HS-27A (cell line): ENCODE measurements at places on chromosomes 1 and 21.

- DNase-seq, result no peak
Measured at GRCh38 chr1:230542054-230542453, 100.2 kb upstream of the COG2 start.

DNA sequence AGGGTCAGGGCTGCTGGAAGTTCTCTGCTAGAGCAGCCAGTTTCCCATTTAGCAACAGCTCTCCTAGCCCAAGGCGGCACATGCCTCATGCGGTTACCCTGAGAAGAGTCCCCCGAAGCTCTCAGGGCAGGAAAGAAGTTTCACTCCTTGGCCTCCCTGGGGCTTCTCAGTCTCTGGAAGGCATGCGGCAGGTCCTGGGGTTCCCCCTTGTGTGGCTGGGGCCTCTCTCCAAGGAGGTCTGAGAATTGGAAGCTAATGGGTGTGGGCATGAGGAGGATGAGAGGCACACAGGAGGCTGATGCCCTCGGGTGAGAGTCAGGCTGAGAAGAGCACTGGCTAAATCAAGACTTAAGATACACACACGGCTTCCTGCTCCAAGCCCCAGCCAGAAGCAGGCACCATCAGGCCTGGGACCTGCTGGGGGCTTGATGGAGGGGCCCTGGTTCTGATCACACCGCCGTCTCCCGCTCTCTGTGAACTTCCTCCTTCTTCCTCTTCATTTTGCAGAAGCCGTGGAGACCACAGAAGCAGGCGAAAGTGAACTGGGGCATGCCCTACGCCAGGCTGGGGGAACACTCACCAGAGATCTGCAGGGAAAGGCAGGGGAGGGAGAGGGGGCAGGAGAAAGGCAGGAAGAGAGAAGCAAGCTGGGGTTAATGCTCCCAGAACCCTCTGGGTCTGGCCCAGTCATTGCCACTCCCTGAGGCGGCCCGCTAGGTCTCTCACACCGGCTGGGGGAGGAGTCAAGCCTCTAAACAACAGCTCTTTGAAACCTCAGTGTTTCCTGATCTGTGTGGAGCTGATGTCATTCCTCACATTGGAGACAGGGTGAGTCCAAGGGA, 15.1 kb downstream of the BLACAT1 start:
- no peak for DNase-seq

DNA sequence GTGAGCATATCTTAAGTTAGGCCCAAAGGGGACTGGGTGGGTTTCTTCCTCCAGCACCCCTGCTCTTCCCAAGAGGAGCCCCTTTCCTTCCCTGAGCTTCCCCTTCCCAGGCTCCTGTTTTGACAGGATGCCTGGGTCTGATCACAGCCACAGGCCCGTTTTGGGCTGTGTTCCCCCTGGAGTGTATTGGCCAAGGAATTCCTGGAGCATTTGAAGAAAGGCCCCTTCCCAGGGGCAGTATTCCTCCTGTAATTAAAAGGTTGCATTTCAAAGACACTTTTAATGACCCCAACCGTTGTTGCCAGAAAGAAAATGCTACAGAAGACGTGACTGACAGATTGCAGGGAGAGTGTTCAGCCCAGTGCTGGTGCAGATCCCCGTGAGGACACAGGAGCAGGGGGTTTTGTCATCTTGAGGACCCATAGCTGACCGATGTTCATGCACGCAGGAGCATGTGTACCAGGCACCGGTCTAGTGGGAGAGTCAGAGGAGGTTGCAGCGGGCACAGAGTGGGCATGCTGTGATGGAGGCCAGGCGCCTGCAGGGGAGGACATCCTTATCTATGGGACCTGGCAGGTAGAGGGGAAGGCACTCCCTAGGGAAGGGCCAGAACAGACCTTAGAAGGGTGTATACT, 19.3 kb upstream of the LBR start:
- DNase-seq, result no peak

DNA sequence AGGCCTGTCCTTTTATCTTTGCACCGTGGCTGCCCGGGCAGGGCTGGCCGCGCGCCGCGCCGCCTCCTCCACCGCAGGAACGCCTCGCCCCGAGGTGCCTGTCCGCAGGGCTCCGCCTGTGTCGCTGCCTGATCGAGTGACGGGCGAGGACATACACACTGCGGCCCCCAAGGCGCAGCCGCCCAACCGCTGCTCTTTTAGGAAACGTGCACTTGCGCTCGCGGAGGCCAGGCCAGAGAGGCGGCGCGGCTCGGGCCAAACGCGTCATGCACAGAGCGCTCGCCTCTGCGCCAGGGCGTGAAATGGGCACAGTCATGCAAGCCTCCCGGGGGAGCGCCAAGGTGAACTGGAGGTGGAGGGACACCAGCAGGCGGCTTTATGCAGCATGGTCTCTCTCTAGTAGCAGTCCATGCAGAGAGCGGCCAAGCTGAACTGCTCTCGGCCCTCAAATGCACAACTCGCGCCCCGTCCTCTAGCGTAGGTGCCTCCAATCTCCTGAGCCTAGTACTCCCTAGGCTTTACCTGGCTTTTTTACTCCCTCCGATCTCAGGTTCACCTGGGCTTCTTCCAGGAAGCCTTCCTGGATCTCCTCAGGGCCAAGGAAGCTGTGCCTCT, 12.9 kb downstream of the TRABD2B start:
- DNase-seq, result no peak

DNA sequence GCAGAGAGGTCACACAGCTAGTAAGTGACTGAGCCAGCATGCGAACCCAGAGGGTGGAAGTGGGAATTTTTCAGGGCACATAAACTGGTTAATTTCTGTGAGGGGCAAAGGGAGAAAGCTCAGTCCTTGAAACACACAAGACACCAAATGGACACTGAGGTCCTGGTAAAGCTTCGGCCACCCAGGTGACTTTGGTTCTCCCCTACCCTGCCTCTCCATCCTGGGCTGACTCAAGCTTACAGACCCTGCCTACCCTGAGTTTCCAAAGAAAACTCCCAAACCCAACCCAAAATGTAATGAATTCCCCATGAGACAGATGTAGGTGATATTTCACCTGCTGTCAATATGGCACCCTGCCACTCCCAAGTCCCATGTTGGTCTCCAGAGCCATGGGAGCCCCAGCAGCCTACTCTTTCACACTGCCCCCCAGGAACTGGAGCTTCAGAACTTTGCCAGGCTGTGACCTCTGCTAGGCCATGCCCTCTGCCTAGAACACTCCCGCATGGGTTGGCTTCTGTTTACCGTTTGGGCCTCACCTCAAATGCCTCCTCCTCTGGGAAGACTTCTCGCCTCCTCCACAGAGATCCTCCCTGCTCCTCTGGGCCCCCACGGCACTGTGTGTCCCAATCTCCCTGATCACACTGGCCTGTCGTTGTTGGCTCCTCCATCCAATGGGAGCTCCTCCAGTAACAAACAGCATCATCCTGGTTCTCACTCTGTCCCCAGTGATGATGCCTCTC, 3.7 kb upstream of the LRP8 start:
- no peak for DNase-seq

DNA sequence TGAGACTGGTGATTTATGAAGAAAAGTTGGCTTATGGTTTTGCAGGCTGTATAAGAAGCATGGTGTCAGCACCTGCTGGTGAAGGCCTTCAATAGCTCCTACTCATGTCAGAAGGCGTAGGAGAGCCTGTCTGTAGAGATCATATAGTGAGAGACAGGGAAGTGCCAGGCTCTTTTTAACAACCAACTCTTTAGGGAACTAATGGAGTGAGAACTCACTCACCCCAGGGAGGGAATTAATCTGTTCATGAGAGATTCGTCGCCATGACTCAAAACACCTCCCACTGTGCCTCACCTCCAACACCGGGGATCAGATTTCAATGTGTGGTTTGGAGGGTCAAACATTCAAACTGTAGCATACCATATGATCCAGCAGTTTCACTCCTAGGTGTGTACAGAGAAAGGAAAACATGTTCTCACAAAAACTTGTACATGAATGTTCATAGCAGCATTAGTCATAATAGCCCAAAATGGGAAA, 72.6 kb downstream of the TTC3 start:
- DNase-seq, result no peak

GRCh38 chr21:21057349-21058062, 59.3 kb downstream of the NCAM2 start:
- DNase-seq, result no peak

DNA sequence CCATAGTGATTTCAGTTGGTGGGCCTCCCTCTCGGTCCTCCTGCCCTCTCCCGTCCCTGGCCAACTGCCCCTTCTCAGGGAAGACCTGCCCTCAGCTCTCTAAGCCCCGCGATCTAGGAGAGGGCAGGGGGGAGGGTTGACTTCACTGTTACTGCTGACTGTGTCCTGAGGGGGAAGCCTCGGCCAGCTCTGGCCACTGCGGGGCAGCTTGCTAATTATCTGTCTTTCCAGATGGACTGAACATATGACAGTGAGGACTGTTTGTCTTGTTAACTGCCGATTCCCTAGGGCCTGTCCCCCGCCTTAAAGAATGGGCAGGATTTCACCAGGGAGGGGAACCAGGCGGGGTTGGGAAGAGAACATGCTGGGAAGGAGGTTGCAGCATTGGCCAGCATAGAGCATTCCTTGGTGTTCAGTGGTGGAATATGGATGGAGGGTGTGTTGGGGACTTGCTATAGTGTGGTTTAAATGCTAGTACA, 22.9 kb downstream of the NIPAL3 start:
- DNase-seq, result no peak

DNA sequence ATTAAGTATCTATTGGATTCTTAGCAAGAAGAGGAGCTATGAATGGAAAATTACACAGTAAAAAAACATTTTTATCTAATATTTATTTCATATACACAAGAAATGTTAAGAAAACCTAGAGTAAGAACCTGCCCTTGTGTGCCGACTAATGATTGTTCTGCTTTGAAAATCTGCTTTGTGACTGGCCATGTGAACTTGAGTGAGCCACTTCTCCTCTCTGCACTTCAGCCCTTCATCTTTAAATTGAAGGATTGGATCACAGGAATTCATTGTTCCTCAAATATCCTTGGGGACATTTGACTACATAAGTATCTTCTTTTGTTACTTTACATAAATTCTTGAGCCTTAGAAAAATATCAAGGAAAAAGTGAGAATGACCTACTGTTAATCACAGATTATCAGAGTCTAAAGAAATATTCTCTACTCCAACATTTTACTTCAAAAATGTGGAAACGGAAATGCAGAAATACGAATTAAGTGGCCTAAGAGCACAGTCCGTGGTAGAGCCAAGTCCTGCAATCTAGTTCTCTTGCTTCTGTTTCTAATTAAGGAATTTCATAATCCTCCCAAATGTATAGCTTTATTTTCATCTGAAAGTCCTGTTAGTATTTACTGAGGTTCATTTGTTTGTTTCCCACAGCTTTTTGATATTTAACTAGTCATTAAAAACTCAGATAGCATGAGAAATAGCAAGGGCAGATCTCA, 46.3 kb upstream of the SAMSN1 start:
- no peak for DNase-seq

DNA sequence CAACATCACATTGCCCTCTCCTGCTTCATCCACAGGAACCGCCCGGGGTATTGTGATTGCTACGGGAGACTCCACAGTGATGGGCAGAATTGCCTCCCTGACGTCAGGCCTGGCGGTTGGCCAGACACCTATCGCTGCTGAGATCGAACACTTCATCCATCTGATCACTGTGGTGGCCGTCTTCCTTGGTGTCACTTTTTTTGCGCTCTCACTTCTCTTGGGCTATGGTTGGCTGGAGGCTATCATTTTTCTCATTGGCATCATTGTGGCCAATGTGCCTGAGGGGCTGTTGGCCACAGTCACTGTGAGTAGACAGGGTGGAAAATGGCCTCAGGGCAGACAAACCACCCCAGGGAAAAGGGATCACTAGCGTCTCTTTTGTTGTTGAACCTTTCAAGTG, 12.7 kb downstream of the ATP1A4 start:
- no peak for DNase-seq

GRCh38 chr1:242477944-242478343, 46.6 kb downstream of the PLD5 start:
- DNase-seq, result no peak

DNA sequence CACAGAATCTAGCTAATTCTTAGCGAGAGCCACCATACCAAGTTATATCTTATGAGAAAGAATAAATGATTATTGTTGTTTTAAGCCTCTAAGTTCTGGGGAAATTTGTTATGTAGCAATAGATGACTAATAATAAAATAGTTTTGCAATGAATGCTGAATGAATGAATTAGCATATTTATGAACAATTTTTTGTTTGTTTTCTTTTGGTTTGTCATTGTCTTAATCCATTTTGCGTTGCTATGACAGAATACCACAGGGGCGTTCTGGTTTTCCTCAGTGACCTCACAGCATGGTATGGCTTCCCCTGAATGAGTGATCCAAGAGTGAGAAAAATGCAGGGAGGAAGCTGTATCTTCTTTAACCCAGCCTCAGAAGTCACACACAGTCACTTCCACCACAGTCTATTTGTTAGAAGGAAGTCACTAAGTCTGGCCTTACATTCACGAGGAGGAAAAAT, 53.8 kb upstream of the HPDL start:
- DNase-seq, result no peak

- no peak for DNase-seq
Measured at GRCh38 chr1:228883535-228883934, 148.3 kb downstream of the RHOU start.

DNA sequence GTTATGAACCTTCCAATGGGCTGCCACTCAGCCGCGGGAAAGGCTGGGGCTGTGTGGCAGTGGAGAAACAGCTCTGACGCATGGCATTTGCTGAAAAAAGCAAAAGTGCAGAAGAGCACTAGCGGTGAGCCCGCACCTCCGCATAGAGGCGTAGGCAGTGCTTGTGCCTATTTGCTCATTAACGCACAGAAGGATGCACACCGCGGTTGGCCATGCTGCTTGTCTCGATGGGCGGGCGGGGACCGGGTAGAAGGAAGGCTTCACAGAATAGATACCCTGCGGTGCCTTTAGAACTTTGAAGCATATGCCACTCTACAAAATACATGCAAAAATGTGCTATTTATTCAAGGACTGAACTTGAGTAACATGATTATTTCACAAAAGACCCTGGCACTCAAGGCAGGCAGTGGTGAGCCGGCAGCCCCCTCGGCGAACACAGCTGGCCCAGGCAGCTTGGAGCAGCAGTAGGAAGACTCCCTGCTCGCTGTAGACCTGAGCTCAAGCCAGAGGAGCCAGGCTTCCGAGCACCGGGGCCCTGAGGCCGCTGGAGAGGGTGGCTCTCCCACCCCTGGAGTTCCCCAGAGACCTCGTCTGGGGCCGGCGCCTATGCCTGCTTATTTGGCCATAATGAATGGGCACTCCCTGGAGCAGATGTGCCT, 71.5 kb downstream of the SIK1 start:
- no peak for DNase-seq

DNA sequence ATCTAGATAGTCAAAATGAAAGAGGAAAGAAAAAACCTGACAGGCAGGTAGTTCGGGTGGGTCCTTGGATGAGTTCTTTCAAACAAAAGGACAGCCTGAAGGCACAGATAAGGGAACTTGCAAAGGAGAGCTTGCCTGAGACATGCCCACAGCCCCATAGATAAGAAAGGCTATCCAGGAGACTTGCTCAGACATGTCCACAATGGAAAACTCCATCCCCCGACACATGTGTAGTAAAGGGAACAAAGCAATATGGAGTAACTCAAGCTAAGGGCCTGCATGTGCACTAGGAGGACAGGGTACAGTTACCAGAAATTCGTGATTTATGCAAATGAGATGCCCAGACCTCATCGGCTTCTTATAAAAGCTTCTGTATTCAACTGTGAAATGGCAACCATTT, 281.5 kb downstream of the NEGR1 start:
- no peak for DNase-seq
